GM04504 (cell line): ENCODE measurements at places on chromosomes 6 and 20.
A peak's percentile ranks its signal among the peaks of the same experiment; 100 is the strongest.

DNA sequence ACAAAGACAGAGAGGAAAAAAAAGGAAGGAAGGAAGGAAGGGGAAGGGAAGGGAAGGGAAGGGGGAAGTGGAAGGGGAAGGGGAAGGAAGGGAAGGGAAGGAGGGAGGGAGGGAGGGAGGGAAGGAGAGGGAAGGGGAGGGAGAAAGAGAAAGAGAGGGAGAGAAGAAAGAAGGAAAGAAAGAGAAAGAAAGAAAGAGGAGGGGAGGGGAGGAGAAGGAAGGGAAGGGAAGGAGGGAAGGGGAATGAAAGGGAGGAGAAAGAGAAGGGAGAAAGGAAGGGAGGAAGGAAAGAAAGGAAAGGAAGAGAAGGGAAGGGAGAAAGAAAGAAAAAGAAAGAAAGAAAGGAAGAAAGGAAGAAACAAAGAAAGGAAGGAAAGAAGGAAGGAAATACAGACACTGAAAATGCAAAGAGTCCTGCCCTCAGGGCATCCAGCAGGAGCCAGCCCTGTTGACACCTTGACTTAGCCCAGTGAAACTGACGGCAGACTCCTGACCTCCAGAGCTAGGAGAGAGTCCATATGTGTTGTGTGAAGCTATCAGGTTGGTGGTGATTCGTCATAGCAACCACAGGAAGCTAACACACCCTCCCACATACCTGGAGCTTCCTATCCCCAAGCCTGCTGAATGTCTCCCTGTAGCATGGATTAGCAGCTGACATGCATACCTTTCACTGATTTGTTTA lies 58.7 kb upstream of the SULF2 start:
- DNase-seq, result no peak

DNA sequence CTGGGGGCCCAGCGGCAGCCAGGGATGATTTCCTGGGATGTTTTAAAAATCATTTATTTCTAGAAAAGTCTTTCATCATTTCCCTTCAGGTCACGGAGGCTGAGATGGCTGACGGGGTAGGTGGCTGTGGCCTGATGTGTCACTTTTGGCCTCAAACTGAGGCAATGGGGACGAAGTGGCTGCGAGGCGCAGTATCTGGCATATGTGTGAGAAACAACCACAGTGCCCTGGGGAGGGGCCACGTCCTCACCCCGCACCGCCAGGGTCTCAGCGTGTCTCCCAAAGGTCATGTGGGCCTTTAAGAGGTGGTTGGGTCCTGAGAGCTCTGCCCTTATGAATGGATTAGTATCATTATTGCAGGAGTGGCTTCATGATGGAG lies 120.0 kb downstream of the CEBPB start:
- no peak for DNase-seq

DNA sequence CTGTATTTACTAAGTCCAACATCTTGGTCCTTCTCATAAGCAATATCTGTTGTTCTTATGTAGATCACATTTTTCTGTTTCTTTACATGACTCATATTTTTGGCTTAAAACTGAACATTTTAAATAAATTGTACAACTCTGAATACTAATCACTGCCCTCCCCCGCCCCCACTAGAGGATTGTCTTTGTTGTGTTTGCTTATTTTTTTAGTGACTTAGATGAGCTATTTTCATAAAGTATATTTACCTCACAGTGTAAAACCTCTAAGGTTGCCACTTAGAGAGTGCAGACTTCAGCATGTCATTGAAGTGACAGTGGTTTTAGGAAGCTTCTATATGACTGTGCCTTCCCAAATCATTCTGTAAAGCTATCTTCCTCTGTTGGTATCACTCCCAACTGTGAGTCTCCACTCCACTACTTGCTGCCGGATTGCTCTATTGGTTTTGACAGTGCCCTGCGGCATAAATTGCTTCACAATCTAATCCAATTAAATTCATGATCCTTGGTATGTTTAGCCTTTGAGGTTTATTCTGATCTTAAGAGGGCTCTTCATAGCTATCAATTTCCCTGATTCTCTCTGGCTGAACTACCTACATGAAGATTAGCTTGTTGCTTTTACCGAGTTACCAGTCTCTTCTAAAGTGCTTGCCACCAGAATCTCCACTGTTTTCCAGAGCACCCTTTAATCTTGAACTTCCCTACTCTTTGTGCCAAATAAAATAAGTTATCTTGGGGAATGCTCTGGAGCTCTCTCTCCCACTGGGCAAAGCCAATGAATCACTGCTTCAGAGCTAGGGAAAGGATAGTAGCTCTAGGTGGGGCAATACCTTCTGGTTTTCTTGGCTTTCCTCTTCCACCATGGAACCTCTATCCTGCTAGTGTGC lies 33.0 kb downstream of the SPTLC3 start:
- DNase-seq, result no peak

GRCh38 chr20:43691928-43692524 lies 25.1 kb downstream of the MYBL2 start:
- DNase-seq, result peak; percentile 9

- DNase-seq, result no peak
Measured at GRCh38 chr6:134732763-134733162, 217.1 kb downstream of the ALDH8A1 start.

DNA sequence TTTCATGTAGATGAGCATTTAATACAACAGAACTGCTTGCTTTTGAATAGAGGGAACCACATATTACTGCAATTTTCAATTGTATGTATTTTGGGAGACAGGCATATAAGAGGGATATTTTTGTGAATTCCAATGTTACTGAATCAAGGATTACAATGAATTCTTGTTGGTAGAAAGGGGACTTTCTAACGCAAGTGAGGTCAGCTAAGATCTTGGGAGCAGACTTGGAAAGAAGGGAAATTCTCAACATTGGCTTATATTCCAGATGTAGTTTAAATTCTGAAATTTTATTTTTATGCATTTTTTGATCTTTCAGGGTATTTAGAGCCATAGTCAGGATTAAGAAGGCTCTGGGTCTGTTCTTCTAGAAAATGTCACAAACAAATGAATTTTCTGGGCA lies 43.3 kb upstream of the CTAGE9 start:
- DNase-seq, result no peak

DNA sequence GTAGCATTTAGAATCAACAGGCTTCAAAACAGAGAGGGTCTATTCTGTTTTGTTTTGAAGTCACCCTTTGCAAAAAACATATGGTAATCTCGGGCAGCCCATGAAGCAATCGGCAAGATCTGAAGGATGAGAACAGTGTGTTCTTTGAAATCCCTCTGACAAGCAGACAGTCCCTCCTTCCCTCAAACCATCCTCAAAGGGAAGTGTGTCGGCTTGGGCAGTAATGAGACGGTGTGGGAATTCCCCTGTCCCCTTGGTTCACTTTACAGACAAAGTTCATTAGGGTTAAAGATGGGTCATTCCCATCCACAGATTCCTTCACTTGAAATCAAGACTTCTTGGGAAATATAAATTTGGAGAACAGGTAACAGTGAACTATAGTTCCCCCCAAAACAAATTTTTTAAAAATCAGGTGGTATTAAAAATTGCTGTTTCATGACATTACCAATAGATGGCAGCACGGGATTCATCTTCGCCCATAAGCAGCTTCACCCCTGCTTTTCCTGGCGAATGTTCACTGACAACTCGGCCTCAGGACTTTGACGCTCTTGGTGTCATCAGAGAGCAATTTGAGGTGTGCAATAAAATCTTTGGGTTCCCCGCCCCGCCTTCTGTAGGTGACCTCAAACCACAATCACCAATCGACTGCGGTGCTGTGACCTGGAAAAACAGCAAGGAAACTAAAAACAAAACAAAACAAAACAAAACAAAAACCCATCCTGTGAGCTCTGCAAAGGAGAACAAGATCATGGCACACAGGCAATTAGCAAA lies 159.3 kb upstream of the TNFAIP3 start:
- DNase-seq, result no peak

DNA sequence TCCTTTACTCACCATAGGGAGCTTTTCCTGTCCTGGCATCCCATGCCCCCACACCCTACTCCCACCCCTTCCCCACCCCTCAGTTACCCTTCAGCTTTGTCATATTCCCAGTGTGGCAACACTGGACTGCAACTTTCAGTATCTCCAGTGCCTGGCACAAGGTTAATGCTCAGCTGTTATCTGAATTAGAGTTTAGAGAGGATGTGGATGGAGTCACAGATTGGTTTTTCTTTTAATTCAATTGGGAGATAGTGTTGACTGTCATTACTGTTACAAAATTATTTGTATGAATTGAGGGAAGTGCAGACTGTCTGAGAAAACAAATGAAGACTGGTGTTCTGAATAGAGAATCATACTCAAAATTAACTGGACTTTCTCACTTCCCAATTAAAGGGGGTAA lies 89.9 kb downstream of the TULP4 start:
- no peak for DNase-seq

GRCh38 chr6:15079288-15079817 lies 166.5 kb upstream of the JARID2 start:
- DNase-seq, result no peak

DNA sequence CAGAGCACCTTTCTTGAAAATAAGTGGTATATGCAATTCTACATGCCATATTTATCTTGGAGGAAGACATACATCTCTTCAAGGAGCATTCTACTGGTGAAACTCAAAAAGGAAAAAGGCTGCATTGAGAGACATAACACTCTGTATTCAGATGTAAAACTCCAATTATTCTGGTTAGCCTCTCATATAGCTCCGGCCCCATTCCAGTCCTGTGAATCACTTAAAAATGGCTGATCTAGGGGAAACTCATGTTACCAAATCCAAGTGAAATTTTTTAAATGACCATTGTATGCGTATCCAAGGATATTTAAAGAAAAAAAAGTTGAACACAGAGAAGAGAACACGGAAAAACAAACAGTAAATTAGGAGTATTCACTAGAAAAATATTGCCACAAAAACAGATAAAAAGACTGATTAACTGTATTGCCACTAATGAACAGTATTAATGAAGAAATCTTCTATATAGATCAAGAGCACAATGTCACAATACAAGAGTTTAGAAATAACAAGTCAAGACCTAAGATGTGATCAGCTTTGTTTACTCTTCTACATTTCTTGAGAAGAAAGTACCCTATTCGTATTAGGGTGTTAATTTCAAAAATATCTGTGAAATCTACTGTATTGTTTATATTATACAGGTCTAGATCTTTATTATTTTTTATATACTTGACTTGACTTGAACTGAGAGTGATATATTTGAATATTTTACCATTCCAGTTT lies 124.5 kb upstream of the GJE1 start:
- DNase-seq, result no peak

DNA sequence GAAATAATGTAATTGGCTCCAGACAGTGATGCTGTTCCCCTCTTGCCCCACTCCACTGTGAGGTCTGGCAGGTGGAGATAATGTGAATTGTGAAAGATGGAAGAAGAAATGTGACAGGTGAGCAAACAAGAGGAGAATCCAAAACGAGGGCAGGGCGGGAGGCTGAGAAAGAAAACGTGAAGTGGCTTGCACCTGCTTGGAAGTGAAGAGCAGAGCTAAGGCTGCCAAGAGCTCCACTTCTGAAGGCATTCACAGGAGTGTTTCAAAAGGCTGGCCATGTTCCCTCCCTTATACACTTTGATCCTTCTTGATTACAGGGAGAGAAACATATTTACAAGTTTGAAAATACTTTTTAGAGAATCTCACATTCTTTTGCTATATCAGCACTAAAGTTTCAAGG lies 359.4 kb downstream of the EPHA7 start:
- no peak for DNase-seq

GRCh38 chr6:139327038-139327437 lies 35.2 kb upstream of the TXLNB start:
- no peak for DNase-seq

DNA sequence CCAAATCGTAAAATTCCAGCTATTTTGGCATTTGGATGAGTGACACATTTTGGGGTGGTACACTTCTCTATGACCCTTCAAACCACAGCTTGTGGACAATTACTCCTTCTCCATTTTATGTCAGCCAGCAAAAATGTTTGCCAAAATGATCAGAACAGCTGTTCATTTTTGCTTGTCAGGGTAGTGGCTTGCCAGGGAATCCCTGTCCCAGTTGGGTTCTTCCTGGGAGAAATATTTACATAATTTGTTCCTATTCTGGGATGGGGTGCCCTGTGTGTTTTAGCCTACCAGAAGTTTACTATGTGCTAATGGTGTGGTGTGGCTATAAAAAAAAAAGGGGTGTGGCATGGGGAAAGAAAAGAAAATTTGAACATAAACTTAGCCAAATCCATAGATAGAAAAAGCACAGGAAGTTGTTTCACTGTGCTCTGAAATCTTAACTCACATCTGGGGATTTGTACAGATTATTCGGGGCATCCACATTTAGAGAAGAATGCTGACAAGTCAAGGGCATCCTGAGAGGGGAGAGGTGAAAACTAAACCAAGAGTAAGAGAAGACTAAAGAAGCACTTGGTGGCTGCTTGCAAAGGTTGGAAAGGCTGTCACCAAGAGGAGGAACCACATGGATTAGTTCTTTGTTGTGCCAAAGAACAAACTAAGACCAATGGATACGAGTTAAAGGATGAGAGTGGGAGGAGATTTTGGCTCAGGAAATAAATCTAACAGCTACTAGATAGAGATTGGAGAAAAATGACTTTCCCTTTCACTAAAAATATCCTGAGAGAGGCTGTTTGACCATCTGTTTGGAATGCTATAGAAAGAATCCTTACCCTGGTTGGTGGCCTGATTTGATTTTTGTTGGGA lies 55.2 kb upstream of the RBM24 start:
- no peak for DNase-seq

- no peak for DNase-seq
Measured at GRCh38 chr6:14316651-14317386, 199.2 kb downstream of the CD83 start.

GRCh38 chr6:39496915-39497314 lies 174.4 kb upstream of the KCNK16 start:
- no peak for DNase-seq

DNA sequence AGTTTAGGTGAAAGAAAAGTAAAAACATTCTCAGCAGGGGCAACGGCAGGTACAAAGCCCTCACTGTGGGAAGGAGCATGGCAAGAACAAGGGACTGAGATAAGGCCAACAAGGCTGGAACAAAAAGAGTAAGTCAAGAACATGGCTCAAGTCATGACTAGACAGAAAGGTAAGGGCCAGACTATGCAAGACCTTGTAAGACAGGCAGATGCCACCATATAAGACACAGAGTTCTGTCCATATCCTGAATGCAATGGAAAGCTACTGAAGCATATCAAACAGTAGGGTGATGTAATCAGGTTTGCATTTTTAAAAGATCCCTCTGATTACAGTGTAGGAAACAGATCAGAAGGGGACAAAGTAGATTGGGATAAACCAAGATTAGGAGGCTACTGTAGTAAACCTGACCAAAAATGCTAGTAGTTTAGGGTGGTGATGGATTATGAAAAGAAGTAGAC lies 5.5 kb downstream of the REV3L start:
- DNase-seq, result no peak

- DNase-seq, result no peak
Measured at GRCh38 chr20:24472426-24472825, 3.0 kb downstream of the SYNDIG1 start.

- no peak for DNase-seq
Measured at GRCh38 chr20:38004416-38004815, 28.8 kb downstream of the TTI1 start.

DNA sequence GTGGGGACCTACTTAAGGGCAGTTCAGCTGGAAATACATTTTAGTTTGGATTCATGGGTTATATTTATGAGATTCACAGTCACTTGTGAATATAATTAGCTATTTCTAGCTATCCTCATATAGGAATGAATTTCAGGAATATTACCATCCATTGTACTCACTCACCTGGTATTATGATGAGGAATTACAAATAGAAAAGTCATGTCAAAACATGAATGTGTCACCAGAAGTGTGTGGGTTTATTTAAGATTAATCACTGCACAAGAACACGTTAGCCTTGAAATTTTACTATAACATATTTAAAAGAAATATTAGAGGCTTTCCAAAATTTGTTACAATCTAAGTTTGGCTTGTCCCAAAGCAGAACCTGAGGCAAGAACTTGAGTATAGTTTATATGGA lies 510.5 kb downstream of the PHF3 start:
- no peak for DNase-seq
